ENCODE measurements at places on chromosomes 1 and 21.

DNA sequence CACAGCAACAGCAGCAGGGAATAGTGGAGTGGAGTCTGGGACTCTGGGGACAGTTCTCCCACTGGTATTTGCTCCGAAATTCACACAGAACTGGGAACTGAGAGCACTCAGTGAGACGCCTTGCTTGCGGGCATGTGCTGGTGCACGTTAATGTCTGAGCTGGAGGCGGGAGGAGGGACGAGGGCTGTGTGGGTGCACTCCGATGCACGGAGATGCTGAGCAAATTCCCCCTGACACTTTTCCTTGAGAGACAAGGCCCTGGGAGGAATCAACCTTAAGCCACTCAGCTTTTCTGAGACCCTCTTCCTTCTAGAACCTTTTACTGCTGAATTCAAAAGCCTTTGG is 2.8 kb downstream of the RGS8 start:
- DNase-seq, result no peak

DNA sequence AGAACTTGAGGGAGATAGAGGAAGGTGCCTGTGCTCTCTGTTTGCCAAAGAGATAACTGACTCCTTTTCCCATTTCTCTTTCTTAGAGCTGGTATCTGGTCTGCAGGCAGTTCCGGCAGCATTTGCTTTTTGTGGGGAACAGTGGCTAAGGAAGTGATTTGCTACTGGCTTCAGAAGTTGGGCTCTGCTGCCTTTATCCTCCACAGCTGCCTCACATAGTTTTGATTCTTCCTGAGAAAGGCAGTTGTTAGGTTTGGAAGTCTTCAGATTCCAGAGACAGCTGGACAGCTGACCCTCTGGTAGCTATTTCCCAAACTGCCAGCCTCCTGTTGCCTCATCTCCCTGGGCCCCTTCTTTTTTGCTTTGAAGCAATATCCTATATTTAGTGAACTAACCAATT is 62.6 kb upstream of the MACF1 start:
- no peak for DNase-seq

DNA sequence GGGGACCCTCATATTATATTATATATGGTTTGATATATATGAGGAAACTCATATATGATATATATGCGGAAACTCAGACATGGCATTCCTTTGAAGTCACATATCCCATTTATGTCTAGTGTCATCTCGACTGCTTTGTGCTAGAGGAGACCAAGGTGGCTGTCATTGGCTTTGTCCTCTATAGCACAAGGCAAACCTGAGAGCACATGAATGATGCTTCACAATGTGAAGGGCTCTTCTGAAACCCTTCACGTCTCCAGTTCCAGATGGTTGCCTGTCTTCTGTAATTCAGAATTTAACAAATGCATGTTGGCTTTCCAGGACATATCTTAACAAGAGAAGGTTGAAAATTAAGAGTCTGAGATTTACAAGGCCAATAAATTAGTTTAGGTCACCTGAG is 303.6 kb downstream of the BARHL2 start:
- no peak for DNase-seq

DNA sequence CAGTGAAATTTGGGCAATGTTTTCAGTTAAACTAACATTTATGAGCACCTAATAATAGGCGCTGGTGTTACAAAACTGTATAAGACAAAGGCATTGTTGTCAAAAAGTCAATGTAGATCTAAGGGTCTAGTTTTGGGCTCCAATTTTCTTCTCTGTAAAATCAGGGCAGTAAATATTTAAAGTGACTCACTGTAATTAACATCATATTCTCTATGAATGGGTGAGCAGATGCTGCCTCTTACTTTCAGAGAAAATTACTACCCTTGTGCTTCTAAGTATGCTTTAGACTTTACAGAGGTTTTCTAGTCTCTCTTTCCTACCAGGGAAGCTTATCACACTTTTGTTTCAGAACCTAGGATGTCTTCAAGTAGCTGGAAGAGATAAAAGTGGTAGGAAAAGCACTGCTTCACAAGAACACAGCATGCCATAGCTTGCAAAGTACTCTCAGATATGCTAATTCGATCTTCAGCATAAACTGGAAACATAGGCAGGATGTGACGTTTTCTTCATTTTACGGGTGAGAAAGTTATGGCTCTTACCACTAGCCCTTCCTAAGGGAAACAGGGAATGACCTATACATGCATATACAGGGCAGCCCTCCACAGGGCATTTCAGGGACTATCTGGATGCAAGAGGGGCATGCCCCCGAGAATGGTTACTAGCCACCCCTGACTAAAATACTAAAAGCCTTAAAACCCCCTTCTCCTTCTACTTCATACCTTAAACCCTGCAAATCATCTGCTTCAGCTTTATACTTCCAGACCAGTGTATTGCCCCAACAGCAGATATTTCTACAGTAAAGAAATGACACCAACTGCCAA is 2.6 kb downstream of the C1orf116 start:
- DNase-seq, result no peak

DNA sequence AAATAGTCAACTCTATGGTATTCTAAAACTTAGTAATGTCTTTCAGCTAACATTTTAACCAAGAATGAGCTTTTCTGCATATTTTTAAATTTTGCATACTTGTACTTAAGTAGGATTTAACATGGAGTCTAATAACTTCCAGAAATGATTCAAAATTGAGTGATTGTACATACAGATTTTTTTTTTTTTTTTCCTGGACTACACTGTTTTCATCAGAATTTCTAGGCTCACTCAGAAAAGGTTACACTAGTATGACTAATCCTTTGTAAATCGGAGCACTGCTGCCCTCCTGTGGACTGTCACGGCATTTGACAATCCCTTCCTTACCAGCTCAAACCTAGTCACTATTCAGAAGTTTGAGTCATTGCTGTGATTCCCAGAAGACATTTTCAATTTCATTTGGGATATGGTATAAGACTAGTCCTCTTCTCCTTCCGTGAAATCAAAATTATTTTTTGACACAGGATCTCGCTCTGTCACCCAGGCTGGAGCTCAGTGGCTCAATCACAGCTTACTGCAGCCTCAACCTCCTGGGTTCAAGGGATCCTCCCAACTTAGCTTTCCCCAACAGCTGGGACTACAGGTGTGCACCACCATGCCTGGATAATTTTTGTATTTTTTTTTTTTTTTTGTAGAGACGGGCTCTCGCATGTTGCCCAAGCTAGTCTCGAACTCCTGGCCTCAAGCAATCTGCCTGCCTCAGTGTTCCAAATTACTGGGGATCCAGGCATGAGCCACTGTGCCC is 45.5 kb downstream of the CD46 start:
- peak; percentile 84 for DNase-seq

GRCh38 chr1:1759456-1760344 is 18.6 kb downstream of the NADK start:
- no peak for DNase-seq

- no peak for DNase-seq
These were observed 40.2 kb downstream of the HSPG2 start for GRCh38 chr1:21896652-21897532.

- no peak for DNase-seq
These were observed 46.8 kb downstream of the XCL1 start for GRCh38 chr1:168623003-168623828.

- DNase-seq, result no peak
These were observed 6.6 kb downstream of the PAPPA2 start for GRCh38 chr1:176469450-176470010.

- no peak for DNase-seq
These were observed 31.2 kb downstream of the C1orf141 start for GRCh38 chr1:67103548-67103947.

- no peak for DNase-seq
These were observed 179.5 kb downstream of the LRRC40 start for GRCh38 chr1:70025846-70026245.
